ENCODE measurements at places on chromosomes 5 and 9. TPM values are rescaled to one million over a fixed set of nuclear protein-coding genes. Genes with fewer than 3 reads are reported as not detected.
A peak's percentile ranks its signal among the peaks of the same experiment; 100 is the strongest.

Gene CAMK2A
- not detected for total RNA-seq

Gene ZNF454
- total RNA-seq: not detected

Gene GABRB2
- not detected for total RNA-seq

Gene PROB1
- total RNA-seq: 8.3 TPM

Gene RNF183
- total RNA-seq: not detected

Gene PCDHB3
- not detected for total RNA-seq

Gene SOHLH1
- total RNA-seq: not detected

Gene ORM1
- not detected for total RNA-seq

DNA sequence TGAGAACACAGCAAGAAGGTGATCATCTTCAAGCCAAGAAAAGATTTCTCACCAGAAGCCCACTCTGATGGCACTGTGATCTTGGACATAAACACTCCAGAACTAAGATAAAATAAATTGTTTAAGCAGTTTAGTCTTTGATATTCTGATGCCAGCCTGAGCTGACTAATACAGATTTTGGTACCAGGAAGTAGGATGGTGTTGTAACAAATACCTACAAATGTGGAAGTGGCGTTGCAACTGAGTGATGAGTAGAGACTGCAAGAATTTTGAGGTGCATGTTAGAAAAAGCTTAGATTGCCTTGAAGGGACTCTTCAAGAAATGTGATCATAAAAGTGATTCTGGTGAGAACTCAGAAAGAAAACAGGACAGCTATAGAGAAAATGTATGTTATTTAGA, 592.4 kb upstream of the DAB2 start:
- H3K36me3 ChIP-seq: no peaks in the 10 kb centered on the region
- H3K27ac ChIP-seq: no peak overlapping the region
- H3K4me3 ChIP-seq: no peak overlapping the region
- H3K4me1 ChIP-seq: peaks cover 1% of the 10 kb centered on the region
- DNase-seq: no peak

GRCh38 chr5:54177058-54177457, 133.3 kb downstream of the ARL15 start:
- DNase-seq: no peak
- H3K27me3 ChIP-seq: no peaks in the 10 kb centered on the region
- H3K27ac ChIP-seq: no peak overlapping the region
- no peak overlapping the region for H3K4me3 ChIP-seq
- no peaks in the 10 kb centered on the region for H3K36me3 ChIP-seq

GRCh38 chr5:156219483-156220005, 107.4 kb upstream of the SGCD start:
- H3K4me3 ChIP-seq: no peak overlapping the region
- no peak overlapping the region for H3K27ac ChIP-seq
- DNase-seq: no peak
- H3K4me1 ChIP-seq: no peaks in the 10 kb centered on the region
- H3K36me3 ChIP-seq: no peaks in the 10 kb centered on the region
- no peaks in the 10 kb centered on the region for H3K27me3 ChIP-seq

GRCh38 chr5:67178085-67178484, 18.5 kb downstream of the CD180 start:
- H3K27ac ChIP-seq: no peak overlapping the region
- no peak overlapping the region for H3K4me3 ChIP-seq
- H3K27me3 ChIP-seq: no peaks in the 10 kb centered on the region
- no peak for DNase-seq

- no peak overlapping the region for H3K27ac ChIP-seq
- H3K4me3 ChIP-seq: peak overlapping the region; percentile 78
- H3K4me1 ChIP-seq: peaks cover 14% of the 10 kb centered on the region
- no peaks in the 10 kb centered on the region for H3K36me3 ChIP-seq
- no peak for DNase-seq
Observed at GRCh38 chr9:114506082-114506390, 763 bp upstream of the WHRN start.

DNA sequence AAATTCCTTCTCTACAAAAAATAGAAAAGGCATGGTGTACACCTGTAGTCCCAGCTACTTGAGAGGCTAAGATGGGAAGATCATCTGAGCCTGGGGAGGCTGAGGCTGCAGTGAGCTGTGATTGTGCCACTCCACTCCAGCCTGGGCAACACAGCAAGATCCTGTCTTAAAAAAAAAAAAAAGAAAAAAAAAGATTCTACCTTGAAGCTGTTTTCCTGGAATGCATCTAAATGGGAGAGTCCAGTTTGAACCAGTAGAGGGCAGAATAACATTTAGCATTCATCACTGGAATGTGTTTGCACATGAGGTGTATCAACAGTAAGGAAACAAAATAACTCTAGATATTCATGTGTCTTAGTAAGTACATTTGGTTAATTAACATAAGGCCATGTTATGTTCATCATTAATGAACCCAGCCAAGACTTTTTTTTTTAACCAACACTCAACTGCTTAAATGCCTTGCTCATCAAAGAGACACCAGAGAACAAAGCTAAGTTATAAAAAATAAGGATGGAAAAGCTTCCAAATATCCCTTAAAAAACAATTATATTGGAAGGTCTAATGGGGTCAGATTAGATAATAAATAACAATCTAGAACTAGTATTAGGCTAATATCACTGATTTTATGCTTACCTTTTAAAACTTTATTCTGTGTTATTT, 16.1 kb downstream of the IFNE start:
- no peak for DNase-seq
- H3K4me1 ChIP-seq: no peaks in the 10 kb centered on the region
- H3K27me3 ChIP-seq: peaks cover 18% of the 10 kb centered on the region

- no peaks in the 10 kb centered on the region for H3K36me3 ChIP-seq
- H3K4me3 ChIP-seq: no peak overlapping the region
- H3K27ac ChIP-seq: no peak overlapping the region
- no peaks in the 10 kb centered on the region for H3K4me1 ChIP-seq
Observed at GRCh38 chr5:147740864-147741263, 41.7 kb downstream of the JAKMIP2 start.

GRCh38 chr5:40082313-40082712, 597.4 kb upstream of the PTGER4 start:
- H3K27ac ChIP-seq: no peak overlapping the region
- no peaks in the 10 kb centered on the region for H3K4me1 ChIP-seq
- H3K27me3 ChIP-seq: peaks cover 2% of the 10 kb centered on the region
- H3K36me3 ChIP-seq: peaks cover 3% of the 10 kb centered on the region
- no peak for DNase-seq

- peak overlapping the region; percentile 30 for H3K4me3 ChIP-seq
- H3K4me1 ChIP-seq: peaks cover 24% of the 10 kb centered on the region
- no peaks in the 10 kb centered on the region for H3K27me3 ChIP-seq
Observed at GRCh38 chr5:43063721-43064171, 23.6 kb upstream of the ANXA2R start.

DNA sequence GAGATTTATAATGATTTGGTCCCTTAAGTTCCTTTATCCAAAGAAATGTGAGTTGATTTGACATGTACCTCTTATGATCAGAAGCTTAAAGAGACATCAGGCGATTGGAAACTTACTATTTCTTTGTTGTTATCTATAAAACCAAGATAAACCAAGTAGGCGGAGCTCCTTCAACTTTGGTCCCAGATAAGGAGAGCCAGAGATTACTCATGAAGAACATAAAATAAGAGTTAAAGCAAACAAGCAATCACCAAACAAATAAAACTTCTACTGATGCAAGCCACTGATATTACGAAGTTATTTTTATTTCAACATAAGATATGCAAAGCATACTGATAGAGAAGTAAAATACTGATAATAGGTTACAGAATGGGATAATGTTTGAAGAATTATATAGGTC, 141.5 kb upstream of the CDH18 start:
- no peaks in the 10 kb centered on the region for H3K4me1 ChIP-seq
- H3K27me3 ChIP-seq: no peaks in the 10 kb centered on the region
- no peaks in the 10 kb centered on the region for H3K36me3 ChIP-seq
- H3K4me3 ChIP-seq: no peak overlapping the region

DNA sequence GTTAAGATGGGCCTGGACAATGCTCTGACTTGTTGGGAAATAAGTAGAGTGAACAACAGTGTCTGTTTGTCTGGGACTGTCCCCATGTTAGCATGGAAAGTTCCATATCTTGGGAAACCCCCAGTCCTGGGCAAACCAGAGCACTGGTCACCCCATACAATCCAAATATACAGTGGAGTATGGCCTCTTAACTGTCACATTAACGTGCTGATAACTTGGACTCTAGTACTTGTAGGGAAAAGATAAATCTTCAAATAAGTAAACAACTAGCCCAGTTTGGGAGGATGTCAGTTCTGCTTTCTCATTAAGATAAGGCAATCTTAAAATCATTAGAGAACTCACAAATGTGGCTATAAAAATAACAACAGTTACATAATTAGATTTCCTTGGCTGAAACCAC, 47.6 kb upstream of the JAK2 start:
- DNase-seq: no peak
- H3K27ac ChIP-seq: peak overlapping the region; percentile 92
- H3K4me3 ChIP-seq: peak overlapping the region; percentile 53
- H3K4me1 ChIP-seq: peaks cover 56% of the 10 kb centered on the region
- no peaks in the 10 kb centered on the region for H3K27me3 ChIP-seq
- H3K36me3 ChIP-seq: peaks cover 8% of the 10 kb centered on the region

- DNase-seq: no peak
- H3K27ac ChIP-seq: no peak overlapping the region
- no peaks in the 10 kb centered on the region for H3K36me3 ChIP-seq
- H3K4me3 ChIP-seq: no peak overlapping the region
Observed at GRCh38 chr5:176750144-176750543, 60.2 kb upstream of the UNC5A start.

DNA sequence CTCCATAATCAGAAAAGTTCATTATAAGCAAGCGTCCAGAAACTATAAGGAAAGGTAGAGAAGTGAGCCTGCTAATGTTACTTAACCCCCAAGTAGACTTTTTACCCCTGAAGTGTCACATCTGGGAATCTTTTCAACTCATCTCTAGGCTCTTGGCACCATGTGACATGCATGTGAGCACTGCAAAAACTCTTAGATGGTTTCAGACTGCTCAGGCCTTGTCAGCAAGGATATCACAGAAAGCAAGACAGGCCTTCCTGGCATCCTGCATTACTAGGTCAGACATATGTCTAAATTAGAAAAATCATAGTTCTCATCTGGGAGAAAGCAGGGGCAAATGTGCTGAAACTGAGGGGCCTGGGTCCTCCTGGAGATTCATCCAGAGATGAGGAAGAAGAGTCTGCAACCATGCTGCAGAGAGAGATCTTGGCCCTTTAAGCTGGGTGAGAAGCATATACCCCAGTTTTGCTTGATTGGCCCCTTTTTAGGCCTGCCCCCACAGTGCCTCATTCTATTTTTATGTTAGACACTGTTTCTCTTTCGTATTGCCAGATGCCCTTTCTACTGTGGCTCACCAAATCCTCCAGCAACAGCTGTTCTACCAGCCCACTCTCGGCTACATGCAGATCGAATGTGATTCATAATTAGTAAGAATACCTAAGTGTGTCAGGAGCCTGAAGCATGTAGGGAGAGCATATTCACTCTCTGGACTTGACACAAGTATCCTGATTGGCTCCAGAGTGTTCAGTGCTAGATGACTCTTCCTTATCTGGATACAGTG, 19.0 kb downstream of the TMEM8B start:
- peaks cover 21% of the 10 kb centered on the region for H3K4me1 ChIP-seq
- no peaks in the 10 kb centered on the region for H3K36me3 ChIP-seq
- H3K4me3 ChIP-seq: no peak overlapping the region
- peak overlapping the region; percentile 18 for H3K27ac ChIP-seq
- no peaks in the 10 kb centered on the region for H3K27me3 ChIP-seq
- DNase-seq: no peak

DNA sequence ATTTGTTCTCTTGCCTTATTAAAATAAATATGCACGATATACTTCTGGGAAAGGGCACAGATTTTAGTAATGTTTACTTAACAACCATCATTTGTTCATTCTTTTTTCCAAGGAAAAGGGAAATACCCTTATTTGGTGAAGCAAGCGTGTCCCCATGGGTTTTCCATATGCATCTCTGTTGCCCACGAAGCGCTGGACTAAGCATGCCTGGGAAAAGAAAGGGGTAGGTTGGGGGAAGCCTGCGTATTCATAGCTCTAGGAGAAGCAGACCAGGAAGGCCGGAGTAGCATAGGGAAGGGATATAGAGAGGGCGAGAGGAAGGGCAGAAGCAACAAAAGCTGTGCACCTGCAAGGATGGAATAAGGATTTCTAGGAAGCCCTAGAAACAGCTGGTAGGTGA, 61.8 kb upstream of the ACO1 start:
- H3K27ac ChIP-seq: no peak overlapping the region
- H3K4me1 ChIP-seq: no peaks in the 10 kb centered on the region
- DNase-seq: no peak
- H3K4me3 ChIP-seq: no peak overlapping the region
- no peaks in the 10 kb centered on the region for H3K36me3 ChIP-seq

- no peaks in the 10 kb centered on the region for H3K36me3 ChIP-seq
- H3K4me1 ChIP-seq: no peaks in the 10 kb centered on the region
- H3K27ac ChIP-seq: no peak overlapping the region
Observed at GRCh38 chr5:145236983-145237382, 598.2 kb downstream of the PRELID2 start.

- peaks cover 77% of the 10 kb centered on the region for H3K36me3 ChIP-seq
- H3K4me1 ChIP-seq: peaks cover 63% of the 10 kb centered on the region
- peak; percentile 26 for DNase-seq
Observed at GRCh38 chr5:113022661-113023060, 46.1 kb downstream of the DCP2 start.

DNA sequence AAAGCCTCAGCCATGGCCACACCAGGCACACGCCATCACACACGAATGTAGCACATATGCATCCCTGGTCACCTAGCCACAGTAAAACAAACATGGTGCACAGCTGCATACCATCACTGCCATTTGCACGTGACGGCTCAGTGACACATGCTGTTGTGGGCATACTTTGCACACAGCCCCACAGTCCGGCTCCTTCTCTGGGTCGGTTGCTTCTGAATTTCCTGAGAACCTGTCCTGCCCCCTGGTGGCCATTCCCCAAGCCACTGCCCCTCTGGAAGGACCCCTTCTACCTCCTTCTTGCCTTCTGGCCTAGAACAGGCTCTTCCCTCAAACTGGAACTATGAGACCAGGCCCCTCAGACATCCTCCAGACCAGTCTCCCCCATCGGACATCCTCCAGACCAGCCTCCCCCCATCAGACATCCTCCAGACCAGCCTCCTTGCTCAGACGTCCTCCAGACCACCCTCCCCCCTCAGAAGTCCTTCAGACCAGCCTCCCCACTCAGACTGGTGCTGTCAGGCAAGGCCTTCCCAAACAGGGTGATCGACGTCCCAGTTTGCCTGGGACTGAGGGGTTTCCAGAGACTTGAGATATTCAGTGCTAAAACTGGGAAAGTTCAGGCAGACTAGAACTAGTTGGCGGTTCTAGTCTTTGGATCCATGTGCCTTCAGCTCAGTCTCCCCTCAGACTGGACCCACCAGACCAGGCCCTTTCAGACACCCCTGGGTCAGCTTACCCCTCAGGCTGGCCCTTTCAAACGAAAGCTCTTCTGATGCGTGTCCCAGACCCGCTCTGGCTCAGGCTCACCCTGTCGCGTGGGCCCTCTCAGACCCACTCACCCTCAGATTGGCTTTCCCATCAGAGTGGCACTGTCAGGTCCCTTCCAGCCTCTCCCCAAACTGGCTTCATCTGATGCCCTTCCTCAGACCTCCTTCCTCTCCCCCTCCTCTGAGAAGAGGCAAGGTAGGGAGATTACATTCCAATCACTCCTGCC, 24.3 kb upstream of the ENHO start:
- no peaks in the 10 kb centered on the region for H3K36me3 ChIP-seq
- no peaks in the 10 kb centered on the region for H3K4me1 ChIP-seq
- no peak overlapping the region for H3K4me3 ChIP-seq
- H3K27me3 ChIP-seq: peaks cover 13% of the 10 kb centered on the region
